ENCODE measurements at places on chromosomes 3 and 15.

DNA sequence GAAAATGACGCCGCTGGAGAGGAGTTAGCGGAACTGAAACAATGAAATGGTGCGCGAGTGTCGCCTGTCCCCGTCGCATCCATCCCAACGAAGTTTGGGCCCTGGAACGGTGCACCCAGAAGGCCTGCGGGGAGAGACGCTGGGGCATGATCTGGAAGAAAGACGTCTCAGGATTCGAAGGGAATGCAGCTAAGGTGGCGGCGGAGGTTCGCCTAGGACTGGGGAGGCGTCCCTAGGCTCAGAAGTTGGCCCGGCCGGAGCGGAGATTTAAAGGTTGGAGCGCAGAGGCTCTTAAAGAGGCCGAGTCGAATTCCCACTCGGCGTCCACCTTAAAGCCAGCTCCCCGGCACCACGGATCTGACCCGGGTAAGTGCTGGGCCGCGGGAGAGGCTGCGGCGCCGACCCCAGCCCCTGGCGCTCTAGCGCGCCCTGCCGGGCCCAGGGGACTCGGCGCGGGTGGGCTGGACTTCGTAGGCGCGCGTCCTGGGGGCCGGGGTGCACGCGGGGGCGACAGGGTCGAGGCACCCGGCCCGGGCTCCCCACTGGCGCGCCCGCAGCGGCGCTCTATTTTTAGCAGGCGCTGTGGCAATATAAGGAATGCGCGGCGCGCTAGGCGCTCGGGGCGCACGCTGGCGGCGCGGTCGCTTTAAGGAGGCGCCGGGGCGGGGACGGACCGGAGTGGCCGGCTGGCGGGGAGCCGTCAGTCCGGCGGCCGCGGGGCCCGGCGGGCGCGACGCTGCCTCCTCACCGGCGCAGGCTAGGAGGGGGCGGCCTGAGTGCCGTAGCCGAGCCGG is at the start of gene MRAS:
Gene MRAS, plus strand, starts transcription at position 620 of the 794 bp plus-strand sequence. CDS start 24,305 bp downstream, outside the sequence.
- no peak for DNase-seq

GRCh38 chr3:53712817-53713388 is 133.3 kb downstream of the CHDH start:
- DNase-seq: no peak

GRCh38 chr3:161474741-161475140 is 21.9 kb upstream of the OTOL1 start:
- DNase-seq: no peak

DNA sequence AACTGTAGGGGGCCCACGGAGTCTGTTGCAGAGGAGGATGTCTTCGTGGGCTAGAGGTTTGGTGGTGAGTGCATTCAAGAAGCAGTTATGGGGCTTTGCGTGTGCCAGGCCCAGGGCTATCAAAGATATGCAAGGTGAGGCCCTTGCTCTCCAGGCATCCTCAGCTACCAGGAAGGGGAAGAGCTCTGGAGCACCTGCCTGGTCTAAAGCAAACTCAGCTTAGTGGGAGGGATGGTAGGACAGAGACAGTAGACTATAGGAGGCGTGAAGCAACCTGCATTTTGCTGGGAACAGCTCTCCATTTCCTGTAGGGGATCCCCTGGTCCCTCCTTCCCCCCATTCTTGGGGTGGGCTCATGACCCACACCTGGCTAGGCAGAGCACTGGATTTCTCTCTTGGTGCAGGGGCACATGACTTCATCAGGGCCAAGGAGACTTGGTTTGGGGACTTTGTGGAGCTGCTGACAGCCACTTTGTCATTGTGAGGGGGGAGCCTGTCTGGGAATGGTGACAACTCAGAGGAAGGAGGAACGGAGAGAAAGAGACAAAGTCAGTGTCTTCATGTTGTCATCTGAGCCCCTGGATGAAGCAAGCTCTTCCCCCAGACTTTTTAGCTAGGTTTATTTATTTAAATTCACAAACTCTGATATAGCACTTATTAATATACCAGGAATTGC is 8.6 kb upstream of the EEFSEC start:
- DNase-seq: no peak

GRCh38 chr15:88648357-88649214 is 9.8 kb downstream of the ISG20 start:
- no peak for DNase-seq

GRCh38 chr15:66715720-66716655 is 14.0 kb downstream of the SMAD6 start:
- DNase-seq: no peak

- DNase-seq: no peak
Observed at GRCh38 chr3:21877214-21877754, 126.3 kb upstream of the ZNF385D start.

GRCh38 chr15:34241376-34242330 is 16.8 kb downstream of the EMC4 start:
- no peak for DNase-seq

DNA sequence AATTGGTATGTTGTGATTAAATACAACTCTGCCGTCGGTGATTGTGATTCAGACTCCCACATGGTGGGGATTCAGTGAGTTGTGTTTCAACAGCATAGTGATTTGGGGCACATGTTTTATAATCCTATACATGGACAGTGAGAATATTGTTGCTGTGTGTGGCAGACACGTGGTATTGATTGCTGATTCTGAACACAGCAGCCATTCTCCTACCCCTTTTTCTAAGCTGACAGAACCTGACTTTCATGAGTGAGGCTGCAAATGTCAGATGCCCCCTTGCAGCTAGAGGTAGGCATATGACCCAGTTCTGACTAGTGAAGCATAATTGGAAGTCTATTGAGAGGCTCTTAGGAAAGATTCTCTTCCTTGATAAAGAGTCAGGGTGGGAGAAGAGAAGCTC is 155.0 kb upstream of the STRIT1 start:
- no peak for DNase-seq

DNA sequence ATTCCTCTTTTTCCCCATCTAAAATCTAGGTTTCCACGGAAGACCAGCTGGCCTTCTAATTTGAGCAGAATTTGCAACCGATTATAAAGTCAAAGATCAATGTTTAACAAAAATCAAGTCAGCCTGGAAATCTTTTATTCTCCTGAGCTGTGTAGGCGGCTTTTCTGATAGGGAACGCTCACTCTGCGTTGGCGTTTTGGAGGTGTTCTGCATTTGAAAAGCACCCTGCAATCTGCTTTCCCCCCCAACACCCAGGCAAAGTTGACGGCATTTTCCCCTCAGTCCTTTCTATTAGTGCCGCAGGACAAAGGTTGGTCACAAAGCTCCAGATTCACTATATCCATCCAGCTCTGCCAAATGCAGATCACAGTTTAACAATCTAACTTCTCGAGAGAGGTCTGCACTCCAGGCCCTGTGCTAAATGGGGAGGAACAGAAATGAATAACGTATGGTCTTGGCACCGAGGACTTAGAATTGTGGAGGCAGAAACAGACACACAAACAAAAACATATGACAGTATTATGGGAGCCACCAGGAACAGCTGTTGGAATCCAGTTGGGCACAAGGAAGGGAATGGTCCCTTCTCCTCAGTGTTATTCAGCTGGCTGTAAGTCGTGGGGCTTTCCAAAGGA is 50.4 kb upstream of the LARS2 start:
- DNase-seq: no peak

DNA sequence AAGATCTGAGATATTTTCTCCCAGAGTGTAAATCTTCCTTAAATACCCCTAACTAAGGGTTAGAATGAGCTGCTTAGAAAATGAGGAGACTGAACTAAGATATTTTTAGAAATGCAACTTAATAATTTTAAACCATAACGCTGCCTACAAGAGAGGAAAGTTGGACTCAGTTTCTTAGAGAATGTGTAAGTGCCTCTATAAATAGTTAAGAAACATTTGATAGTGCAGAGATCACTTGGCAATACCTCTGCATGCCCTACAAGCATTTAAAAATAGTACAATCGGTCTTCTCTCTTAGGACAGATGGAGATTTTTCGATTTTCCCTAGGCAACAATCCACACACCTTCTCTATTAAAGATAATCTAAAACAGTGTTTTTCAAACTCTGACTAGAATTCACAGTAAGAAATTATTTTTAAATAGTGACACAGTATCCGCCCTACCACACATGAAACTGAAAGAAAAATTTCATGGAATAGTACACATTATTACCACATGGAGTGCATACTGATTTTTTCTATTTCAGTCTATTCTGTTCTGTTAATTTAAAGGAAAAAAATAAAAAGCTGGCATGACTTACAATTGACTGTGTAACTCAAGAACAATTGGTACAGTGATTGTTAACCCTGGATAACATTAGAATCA is 83.2 kb downstream of the GADL1 start:
- no peak for DNase-seq

DNA sequence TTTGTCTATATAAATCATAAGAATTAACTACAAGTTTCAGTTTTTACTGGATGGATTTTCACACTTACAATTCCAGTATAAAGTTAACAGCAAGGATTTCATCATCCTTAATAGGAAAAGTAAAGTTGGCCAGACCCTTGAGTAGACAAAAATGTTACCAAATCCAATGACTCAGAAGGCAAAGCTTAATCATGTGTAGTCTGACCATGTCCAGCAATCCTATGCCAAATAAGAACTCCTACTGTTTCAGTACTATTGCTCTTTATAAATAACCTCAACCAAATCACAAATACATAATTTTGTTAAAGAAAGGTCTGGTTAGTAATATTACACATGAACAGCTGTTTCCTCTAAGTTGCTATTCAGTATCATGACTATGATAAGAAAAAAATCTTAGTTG is 35.0 kb downstream of the PLOD2 start:
- no peak for DNase-seq

DNA sequence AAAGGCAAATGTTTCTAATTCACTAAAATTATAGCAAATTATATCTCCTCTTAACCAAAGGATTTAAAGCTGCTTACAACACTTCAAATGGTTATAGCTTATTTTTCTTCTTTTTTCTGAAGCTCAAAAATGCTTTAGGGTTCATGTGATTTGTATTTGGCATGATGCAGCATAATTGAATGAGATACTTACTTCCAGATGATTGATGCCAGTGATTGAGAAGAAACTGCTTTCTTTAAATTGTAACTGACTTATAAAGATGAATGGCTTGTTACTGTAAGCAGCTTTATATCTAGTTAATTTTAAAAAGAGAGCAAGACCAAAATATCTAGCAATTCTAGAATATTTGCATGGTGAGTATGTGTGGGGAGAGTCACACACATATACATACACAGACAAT is 270.7 kb upstream of the THRB start:
- DNase-seq: no peak

DNA sequence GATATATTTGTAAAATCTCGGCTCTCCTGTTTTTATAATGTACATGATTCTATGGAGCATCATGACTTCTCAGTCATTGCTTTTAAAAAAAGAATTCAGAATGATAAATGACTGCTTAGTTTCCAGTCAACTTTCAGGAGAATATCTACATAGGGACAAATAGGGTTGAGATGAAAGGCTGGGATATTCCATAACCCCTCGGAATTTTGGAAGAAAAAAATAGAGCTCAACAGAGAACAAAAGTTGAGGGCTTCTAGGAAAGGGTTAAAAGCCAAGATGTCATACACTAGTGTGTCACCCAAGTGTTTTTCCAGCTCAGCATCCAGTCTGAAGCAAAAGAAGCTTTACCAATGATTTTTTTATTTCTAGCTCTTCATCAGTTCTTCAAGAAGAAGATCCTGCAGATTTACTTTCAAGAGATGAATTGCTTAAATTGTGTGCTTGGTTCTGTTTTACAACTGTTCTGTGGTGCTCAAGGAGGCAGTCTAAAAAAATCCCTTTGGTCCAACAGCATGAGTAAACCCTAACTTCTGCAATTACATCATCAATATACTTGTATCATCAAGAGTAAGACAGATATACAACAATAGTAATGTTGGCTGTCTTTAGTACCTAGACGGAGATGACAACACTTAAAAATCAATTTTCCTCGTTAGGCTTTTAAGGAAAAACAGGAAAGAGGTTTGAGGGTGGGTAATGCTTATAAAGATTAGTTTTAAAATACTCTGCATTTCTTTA is 979 bp downstream of the UNC13C start:
- no peak for DNase-seq

GRCh38 chr15:42083916-42084315 is 10.4 kb downstream of the PLA2G4D start:
- DNase-seq: no peak

DNA sequence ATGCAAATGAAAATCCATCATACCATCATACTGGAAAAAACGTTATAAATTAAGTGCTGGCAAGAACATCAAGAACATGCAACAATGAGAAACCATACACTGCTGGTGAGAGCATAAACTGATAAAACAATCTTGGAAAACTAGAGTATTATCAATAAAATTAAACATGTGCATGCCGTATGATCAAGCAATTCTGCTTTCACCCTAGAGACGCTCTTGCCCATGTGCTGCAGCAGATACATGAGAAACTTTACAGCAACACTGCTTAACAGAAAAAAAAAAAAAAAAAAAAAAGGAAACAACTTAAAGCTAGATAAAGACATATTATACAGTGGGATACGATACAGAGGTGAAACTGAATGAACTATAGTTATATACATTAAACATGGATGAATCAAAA is 21.8 kb downstream of the SPG11 start:
- DNase-seq: no peak

- DNase-seq: no peak
Observed at GRCh38 chr3:94184781-94185180, 121.9 kb downstream of the NSUN3 start.

- no peak for DNase-seq
Observed at GRCh38 chr15:49815526-49815925, 194.7 kb downstream of the DTWD1 start.

GRCh38 chr15:51736069-51736468 is 1.4 kb downstream of the LYSMD2 start:
- no peak for DNase-seq

GRCh38 chr3:56042326-56042951 is 425.8 kb downstream of the ERC2 start:
- DNase-seq: no peak

- no peak for DNase-seq
Observed at GRCh38 chr15:96064351-96064756, 266.1 kb upstream of the NR2F2 start.

GRCh38 chr3:146561879-146562278 is 17.5 kb upstream of the PLSCR1 start:
- no peak for DNase-seq

DNA sequence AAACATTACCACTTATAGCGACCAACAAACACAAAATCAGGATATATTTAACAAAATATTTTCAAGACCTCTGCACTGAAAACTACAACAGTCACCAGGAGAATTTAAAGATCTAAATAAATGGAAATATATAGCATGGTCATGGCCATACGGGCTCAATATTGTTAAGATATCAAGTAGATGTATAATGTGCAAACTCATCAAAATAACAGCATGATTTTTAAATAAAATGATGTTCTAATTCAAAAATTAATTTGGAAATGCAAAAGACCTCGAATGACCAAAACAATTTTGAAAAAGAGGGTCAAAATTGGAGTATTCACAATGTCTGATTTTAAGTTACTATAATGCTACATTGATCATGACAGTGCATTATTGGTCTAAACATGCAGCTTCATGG is 159.1 kb upstream of the NDN start:
- no peak for DNase-seq

DNA sequence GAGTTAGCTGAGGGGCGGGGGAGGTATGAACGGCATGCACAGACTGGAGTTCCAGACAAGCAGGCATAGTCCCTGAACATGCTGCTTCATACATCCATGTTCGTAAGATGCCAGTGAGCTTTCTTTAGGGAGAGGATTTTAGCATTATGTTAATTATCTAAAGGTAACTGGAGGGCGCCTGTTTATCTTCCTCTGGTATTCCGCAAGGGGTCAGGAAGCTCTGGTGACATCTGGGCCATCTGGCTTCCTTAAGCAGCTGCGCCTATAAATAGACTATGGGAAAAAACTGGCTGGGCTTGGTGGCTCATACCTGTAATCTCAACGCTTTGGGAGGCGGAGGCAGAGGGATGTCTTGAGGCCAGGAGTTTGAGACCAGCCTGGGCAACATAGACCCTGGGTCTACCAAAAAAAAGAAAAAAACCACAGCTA is 1.5 kb upstream of the FBXO22 start:
- DNase-seq: peak; percentile 82
